ENCODE measurements at places on chromosomes 16 and 17.

GRCh38 chr17:61784510-61784909 lies 78.8 kb downstream of the BRIP1 start:
- no peak for DNase-seq

- no peak for DNase-seq
Measured at GRCh38 chr17:43526886-43527648, 19.1 kb downstream of the ETV4 start.

- no peak for DNase-seq
Measured at GRCh38 chr16:11593581-11593980, 6.9 kb upstream of the LITAF start.

GRCh38 chr16:19210968-19211367 lies 42.9 kb downstream of the SYT17 start:
- no peak for DNase-seq

- no peak for DNase-seq
Measured at GRCh38 chr16:19716183-19716582, 1.8 kb downstream of the KNOP1 start.

GRCh38 chr17:42241871-42242270 lies 34.3 kb downstream of the STAT5B start:
- DNase-seq, result no peak

- DNase-seq, result no peak
Measured at GRCh38 chr16:19846436-19846835, 38.2 kb downstream of the GPRC5B start.

- DNase-seq, result no peak
Measured at GRCh38 chr17:63804328-63804727, 22.9 kb upstream of the PSMC5 start.

DNA sequence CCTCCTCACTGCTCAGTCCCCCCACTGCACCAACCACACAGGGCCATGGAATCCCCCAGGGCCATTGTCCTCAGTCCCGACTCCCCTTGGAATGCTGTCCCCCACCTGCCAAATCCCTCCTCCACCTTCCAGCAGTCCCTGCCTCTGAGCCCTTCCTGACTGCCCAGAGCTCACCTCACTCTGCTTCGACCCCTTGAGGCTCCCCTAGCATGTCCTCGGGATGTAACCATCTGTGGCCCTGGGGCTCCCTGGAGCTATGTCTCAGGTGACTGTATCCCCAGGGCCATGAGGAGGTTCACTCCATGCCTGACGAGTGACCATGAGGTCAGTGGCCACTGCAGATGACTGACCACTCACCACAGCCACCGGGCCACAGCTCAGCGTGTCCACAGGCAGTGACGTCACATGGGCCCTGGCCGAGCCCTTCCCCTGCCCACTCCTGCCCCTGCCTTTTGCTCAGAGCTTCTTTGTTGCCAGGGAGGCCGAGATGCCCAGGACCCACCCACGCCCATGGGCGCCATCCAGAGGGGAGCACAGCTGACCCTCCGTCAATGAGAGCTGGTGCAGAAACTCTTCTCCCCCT lies 7.7 kb upstream of the PIEZO1 start:
- no peak for DNase-seq

GRCh38 chr17:71522383-71522782 lies 598.4 kb upstream of the SOX9 start:
- DNase-seq, result no peak

DNA sequence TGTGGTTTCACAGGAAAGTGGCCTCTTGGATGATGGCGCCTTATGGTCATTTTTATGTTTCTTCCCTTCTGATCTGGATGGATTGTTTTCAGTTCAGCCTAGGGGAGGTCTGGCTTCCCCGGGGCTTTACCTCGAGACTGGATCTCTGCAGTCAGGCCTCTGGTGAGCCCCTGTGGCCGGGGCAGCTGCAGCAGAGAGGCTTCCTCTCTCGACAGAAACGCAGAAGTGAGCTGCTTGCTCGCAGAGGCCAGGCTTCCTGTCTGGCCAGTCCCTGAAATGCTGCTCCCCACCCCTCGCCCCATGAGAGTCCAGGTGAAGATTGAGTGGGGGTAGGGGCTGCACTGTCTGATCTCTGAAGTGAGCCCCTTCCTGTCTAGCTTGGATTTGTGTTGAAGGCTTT lies 44.0 kb downstream of the PLCG2 start:
- DNase-seq, result no peak

- no peak for DNase-seq
Measured at GRCh38 chr16:17375461-17376304, 95.1 kb downstream of the XYLT1 start.

DNA sequence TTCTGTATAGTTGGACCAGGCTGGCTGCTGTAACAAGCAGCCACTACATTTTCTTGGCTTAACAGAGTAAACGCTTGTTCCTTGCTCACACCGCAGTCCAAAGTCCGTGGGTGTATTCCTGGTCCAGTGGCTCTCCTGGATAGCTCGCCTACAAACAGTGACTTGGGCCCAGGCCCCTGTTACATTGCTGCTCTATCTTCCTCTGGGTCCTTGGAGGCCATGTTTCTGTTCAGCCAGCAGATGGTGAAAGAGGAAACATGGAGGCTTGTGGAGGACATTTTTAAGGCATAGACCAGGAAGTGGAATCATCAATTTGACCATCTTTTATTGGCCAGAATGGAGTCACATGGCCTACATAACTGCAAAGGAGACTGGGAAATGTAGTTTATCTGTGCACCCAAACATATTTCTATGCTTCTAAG lies 55.1 kb downstream of the ATP2C2 start:
- peak; percentile 63 for DNase-seq

GRCh38 chr16:67969254-67970039 lies 1.0 kb upstream of the SLC12A4 start:
- no peak for DNase-seq

- DNase-seq, result peak; percentile 36
Measured at GRCh38 chr16:58128181-58128631, 975 bp downstream of the CFAP20 start.

DNA sequence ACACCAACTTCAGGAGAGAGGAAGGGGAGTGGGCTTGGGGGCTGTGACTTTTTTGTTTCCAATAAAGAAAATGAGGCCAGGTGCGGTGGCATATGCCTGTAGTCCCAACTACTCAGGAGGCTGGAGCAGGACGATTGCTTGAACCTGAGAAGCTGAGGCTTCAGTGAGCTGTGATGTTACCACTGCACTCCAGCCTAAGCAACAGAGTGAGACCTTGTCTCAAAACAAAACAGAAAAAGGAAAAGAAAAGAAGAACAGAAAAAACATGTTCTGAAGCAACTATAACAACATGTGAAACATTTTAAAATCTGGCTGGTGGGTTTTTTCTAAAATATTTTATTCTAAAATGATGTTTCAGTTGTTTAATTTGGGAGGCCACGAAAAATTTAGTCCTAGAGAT lies 554.0 kb upstream of the ZFHX3 start:
- DNase-seq, result no peak

DNA sequence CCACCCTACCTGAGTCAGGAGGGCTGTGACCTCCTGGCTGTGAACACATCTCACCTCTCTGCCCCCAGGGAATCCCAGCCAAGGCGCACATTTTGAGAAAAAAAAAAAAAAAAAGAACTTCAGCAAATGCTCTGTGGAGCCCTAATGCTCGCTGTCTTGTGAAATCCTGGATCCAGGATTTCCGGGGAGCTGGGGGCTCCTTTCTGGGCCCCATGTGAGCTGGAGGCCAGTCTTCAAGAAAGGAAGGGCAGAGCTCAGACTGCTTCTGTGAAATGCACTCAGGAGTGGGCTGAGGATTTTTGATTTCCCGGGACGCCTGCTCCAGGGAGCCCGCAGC lies 36.0 kb upstream of the EMP2 start:
- no peak for DNase-seq

GRCh38 chr17:49899191-49899485 lies 51.3 kb upstream of the TAC4 start:
- DNase-seq, result no peak

DNA sequence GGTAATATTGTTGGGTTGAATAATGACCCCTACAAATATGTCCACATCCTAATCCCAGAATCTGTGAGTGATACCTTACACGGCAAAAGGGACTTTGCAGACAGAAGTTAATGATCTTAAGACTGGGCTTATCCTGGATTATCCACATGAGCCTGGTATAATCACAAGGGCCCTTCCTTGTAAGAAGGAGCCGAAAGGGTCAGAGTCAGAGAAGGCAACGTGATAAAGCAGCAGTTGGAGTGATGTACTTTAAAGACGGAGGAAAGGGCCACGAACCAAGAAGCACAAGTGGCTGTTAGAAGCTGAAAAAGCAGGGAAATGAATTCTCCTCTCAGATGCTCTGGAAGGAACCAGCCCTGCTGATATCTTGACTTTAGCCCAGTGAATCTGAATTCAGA lies 137.8 kb downstream of the UTP18 start:
- DNase-seq, result no peak

GRCh38 chr17:30840771-30841170 lies 9.0 kb downstream of the ATAD5 start:
- no peak for DNase-seq

GRCh38 chr16:15509593-15510535 lies 75.5 kb downstream of the BMERB1 start:
- no peak for DNase-seq

DNA sequence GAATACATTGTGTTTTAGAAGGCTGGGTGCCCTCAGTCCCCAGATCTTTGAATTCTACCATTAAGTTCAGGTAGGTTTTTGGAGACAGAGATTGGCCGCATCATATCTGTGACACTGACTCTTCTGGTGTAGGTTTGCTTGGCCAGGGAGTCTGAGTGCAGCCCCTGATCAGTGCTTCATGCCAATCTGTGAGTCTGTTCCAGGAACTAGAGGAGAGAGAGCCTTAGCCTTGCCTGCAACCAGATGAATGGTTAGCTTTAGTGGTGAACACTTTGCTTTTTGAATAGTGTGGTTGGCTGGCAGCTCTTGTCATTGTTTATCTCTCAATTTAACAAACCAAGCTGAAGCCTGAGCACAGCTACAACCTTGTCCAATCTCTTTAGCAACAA lies 87.8 kb downstream of the PLXDC1 start:
- DNase-seq, result no peak

DNA sequence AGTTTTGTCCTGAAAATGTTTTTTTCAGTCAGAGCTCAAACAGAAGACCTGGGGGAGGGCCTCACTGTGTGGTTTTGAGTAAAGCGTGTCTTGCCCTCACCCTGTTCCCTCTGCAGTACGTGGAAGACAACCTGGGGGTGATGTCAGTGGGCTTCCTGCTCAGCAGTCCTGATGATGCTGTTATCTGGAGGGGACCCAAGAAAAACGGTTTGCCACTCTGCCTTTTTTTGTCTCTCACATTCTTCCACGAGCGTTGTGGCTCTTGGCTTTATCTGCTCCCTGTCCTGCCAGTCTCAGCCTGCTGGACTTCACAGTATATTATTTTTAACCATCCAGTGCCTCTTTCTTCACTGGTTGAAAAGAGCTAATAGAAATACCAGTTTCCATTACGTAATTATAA lies 12.9 kb downstream of the NUBP1 start:
- DNase-seq, result no peak

DNA sequence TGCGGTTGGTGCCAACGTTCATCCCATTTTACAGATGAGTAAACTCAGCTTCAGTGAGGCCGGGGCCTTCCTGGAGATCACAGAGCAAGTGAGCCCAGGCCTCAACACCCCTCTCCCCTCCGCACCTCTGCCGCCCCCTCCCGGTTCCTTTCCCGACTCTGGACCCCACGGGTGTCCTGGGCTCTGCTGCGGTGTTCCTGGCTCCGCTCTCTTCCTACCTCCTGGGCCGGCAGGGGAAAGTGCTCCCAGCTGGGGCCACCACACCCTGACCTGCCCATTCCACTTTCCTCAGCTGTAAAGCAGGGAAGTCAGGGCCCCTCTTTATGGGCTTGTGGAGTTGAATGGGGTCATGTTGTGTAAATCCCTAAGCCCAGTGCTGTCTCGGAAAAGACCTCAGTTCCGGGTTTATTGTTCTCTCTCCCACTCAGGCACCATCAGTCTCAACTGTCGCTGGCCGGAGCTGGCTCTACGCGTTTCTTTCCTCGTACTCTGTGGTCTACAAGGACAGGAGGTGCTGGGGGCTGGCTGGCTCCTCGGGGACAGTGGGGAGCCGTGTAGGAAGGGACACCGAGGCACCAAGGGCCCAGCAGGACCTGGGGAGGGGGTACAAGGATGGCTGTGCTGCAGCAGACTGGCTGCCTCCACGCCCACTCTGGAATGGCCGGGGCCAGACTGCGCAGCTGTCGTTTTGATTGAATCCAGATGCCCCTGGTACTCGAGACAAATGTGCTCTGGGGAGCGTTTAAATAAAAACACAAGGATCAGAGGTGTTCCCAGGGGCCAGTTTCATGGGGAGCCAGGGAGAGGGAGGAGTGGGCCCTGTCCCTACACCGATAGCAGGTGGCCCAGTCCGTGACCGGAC lies 21.7 kb upstream of the ACSF3 start:
- DNase-seq, result no peak

DNA sequence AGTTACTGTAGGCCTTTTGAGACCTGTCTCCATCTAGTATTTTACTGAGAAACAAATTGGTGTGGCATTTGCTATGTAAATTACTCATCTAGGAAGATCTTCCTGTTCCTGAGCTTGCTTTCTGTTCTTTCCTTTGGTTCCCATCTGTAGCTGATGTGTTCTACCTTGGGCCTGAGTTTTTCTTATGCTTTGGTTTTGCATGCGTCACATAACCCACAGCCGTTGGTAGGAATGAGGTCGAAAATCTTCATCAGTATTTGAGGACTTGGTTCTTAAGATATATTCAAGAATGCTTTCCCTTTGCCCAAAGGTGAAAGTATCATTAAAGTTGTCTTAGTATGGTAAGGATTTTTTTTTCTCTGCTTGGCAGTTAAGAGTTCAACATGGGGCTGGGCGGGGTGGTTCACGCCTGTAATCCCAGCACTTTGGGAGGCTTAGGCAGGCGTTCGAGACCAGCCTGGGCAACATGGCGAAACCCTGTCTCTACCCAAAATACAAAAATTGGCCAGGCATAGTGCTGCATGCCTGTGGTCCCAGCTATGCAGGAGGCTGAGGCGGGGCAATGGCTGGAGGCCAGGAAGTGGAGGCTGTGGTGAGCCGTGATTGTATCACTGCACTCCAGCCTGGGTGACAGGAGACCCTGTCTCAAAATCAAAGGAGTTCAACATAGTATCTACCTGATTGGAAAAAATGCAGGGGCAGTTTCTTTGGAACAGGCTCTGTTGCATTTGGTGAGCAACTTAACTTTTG lies 28.8 kb downstream of the IST1 start:
- DNase-seq, result no peak

GRCh38 chr16:69323415-69323814 lies 7.0 kb downstream of the PDF start:
- DNase-seq, result no peak

DNA sequence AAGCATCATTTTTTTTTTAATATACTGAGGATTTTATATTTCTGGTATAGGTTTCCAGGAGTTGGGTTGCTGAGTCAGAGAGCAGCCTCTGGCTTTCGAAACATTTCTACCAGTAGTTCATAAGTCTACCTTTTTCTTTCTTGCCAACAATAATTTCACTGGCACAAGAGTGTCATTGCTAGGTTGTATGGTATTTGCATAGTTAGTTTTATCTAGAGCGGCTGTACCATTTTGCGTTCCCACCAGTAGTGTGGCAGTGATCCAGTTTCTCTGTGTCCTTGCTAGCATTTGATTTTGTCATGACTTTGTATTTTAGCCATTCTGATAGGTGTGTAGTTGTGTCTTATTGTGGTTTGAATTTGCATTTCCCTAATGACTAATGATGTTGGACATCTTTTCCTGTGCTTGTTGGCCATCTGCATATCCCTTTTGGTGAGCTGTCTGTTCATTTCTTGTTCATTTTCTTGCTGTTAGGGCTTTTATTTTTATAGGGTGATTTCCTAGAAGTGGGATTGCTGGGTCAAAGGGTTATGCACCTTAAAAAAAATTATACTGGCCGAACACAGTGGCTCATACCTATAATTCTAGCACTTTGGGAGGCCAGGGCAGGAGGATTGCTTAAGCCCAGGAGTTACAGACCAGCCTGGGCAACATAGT lies 39.9 kb downstream of the SNX29 start:
- no peak for DNase-seq

GRCh38 chr17:30235386-30236296 lies at the start of gene SLC6A4:
Gene SLC6A4 (minus strand): TSS chr17:30235697. CDS start chr17:30221958, 13,739 bp downstream.
- no peak for DNase-seq

Data from RKO (cell line).